ENCODE measurements at places on chromosomes 7 and 10.

- no peak for DNase-seq
Measured at GRCh38 chr7:92706563-92706962, 116.4 kb upstream of the FAM133B start.

- no peak for DNase-seq
Measured at GRCh38 chr7:71851776-71852498, 560.2 kb downstream of the CALN1 start.

- DNase-seq = no peak
Measured at GRCh38 chr10:5584895-5585516, 60.2 kb downstream of the CALML3 start.

DNA sequence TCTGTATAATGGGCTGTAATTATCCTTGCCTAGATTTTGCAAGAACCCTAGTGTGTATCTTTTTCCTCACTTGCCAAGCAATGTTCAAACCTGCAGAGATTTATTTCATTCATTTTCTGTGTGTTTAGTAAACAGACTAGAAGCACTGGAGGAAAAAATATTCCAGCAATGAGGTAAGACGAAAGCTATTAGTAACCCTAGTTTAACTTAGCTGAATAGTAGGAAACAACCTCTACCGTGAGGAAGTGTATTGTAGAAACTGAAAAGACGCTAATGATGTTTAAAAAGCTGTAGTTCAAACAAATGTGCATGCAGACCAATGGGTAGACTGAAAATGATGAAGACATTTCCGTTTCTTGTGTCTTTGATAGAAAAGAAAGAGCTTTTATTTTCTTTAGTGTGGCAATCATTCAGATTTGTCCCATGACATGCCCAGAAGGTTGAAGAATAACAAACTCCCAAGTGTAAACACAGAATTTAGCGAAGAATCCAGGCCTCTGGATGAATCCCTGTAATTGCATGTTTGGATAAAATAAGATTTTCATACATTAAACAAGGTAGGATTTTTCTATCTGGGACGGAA, 20.7 kb downstream of the CAV1 start:
- DNase-seq = no peak

DNA sequence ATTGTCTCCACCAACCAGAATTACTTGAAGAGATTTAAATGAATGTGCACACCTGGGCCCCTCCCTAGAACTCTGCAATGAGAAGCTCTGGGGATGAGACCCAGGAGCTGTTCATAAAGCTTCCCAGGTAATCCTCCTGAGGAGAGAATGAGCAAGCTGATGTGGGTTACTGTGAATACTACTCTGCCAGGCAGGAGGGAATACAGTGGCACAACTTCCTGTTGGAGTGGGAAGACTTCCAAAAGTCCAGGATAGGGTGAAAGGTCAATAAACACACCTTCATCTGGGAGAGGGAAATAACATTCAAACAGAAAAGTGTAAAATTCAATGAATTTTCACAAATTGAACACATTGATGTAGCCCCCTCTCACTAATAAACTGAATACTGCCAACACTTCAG, 351.4 kb downstream of the ABCA13 start:
- DNase-seq = no peak

- DNase-seq = no peak
Measured at GRCh38 chr10:79379512-79380124, 32.3 kb downstream of the PPIF start.

DNA sequence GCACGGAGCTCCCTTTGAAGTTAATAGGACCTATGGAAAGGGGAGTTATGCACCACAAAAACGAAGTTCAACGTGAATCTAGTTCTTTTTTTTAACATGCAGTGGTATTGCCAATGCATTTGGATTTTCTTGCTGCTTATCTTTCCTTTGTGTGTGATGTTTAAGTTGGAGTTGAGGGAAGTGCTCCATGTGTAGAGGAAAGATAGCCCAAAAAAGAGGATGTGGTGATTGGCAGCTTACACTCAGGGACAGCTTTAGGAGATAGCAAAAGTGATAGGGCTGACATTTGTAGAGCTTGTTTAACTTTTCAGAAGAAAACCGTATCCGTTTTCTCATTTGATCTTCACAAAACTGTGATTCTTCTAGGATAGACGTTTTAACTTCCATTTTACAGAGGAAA, 101.3 kb downstream of the MDFIC start:
- DNase-seq = no peak

GRCh38 chr10:118343115-118343514, 991 bp upstream of the FAM204A start:
- DNase-seq = no peak

- DNase-seq = no peak
Measured at GRCh38 chr7:128734890-128735289, 4.3 kb upstream of the CALU start.

DNA sequence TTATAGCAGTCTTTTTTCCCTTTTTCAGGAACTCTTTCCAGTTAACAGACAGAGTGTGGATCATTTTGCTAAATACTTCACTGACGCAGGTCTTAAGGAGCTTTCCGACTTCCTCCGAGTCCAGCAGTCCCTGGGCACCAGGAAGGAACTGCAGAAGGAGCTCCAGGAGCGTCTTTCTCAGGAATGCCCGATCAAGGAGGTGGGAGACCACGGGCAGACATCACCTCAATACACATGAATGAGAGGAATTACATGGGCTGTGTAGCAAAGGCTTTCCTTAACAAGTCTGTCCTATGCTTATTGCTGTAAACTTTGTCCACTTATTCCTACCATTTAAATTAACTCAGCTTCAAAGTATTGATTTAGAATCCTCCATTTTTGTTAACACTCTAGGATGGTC, 48.8 kb downstream of the BZW2 start:
- DNase-seq = no peak

DNA sequence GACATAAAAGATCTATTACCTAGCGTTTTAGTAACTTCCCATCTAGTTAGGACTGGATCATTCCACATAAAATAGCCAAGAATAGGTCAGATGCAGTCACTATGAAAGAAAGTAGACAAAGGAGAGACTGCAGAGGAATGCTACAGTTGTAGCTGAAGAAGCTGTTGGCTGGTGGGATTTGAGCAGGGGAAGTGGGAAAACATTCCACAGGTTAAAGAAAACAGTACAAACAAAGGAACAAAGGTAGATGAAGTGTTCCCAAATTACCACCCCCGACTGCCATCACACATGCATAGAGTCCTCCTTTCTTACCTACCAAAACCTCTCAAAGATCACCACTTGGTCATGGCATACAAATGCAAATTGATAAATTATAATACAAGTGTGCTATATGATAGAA, 41.8 kb downstream of the DLD start:
- DNase-seq = no peak

- no peak for DNase-seq
Measured at GRCh38 chr10:93777092-93777491, 19.4 kb downstream of the LGI1 start.

- DNase-seq = peak; percentile 24
Measured at GRCh38 chr7:28041508-28042314, 138.9 kb downstream of the JAZF1 start.

GRCh38 chr7:141227454-141227853, 153.6 kb downstream of the TMEM178B start:
- DNase-seq = no peak

DNA sequence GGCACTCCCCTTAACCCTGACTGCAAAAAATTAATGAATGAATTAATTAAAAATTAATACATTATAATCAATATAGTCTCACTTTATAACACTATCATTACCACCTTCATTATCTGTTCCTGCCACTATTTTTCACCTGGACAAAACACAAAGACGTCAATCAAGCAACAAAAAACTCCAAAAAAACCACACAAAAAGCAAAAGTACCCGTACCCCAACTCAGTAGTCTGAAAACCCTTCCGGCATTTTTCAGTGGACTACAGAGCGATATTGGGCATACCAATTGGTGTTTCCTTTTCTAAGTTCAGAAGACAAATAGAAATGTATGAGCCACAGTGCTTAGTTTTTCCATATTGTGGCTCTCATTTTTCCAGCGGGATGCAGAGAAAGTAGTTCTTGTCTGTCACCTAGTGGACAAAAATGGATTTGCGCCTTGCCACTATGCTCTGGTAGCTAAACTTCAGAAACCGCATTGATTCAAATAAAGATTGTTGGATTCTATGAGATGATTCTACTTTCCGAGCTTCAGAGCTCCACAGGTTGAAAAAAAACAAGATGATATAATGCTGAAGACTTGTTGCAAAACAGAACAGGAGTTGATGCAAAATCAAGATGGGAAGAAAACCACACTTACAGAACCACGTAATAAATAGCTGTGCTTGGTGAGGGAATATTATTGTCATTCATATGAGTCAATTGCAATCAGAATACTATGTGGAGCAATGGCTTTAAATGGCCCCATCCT, 50.6 kb upstream of the ITGB1 start:
- peak; percentile 81 for DNase-seq

- no peak for DNase-seq
Measured at GRCh38 chr7:67489881-67490280, 493.2 kb downstream of the TYW1 start.

- DNase-seq = no peak
Measured at GRCh38 chr10:77943121-77943901, 16.8 kb upstream of the DLG5 start.

- no peak for DNase-seq
Measured at GRCh38 chr10:70784471-70784870, 706 bp downstream of the TBATA start.

GRCh38 chr7:158283016-158283974, 304.3 kb downstream of the PTPRN2 start:
- DNase-seq = no peak

GRCh38 chr10:64174666-64175255, 653.6 kb downstream of the REEP3 start:
- DNase-seq = no peak
